ENCODE measurements at places on chromosomes 5 and 9.

DNA sequence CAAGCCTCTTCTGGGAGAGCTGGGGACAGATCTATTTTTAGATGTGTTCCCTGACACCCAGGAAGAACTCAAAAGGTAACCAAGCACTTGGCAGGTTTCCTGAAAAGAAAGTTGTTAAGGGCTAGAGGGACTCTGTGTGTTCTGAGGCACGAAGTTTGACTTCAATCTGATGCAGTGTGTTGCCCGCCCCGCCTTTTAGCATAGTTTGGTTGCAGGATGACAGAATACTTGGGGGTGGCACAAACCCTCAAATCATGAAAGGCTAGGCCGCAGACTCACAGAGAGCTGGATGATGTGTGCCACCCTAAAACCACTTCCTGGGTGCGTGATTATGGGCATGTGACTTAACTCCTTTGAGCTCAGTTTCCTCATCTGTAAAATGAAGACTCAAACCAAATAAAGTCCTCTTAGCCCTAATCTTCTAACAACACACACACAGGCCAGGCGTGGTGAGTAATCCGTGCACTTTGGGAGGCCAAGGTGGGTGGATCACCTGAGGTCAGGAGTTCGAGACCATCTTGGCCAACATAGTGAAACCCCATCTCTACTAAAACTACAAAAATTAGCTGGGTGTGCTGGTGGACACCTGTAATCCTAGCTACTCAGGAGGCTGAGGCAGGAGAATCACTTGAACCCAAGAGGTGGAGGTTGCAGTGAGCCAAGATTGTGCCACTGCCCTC lies 12.8 kb upstream of the NDFIP1 start:
- DNase-seq = no peak

- no peak for DNase-seq
Observed at GRCh38 chr5:176630681-176631222, 277 bp downstream of the EIF4E1B start.

- no peak for DNase-seq
Observed at GRCh38 chr5:11037080-11037479, 276.0 kb upstream of the DAP start.

DNA sequence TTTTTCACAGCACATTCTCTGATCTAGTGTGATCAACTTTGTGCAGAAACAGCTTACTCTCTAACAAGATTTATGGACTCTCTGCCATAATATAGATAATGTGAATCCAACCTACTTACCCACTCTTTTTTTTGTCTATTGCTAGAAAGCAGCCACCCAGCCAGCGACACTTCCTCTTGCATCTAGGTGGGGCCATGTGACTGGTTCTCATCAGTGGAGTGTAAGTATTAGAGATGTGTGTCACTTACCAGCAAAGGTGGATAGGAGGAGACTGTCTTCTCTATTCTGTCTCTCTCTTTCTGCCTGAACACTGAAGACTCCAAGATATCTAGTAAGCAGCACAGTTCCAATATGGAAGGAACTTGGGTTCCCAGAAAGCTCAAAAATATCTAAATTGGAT lies 174.8 kb downstream of the MCTP1 start:
- DNase-seq = no peak

- no peak for DNase-seq
Observed at GRCh38 chr9:135198144-135198543, 110.7 kb downstream of the OLFM1 start.

DNA sequence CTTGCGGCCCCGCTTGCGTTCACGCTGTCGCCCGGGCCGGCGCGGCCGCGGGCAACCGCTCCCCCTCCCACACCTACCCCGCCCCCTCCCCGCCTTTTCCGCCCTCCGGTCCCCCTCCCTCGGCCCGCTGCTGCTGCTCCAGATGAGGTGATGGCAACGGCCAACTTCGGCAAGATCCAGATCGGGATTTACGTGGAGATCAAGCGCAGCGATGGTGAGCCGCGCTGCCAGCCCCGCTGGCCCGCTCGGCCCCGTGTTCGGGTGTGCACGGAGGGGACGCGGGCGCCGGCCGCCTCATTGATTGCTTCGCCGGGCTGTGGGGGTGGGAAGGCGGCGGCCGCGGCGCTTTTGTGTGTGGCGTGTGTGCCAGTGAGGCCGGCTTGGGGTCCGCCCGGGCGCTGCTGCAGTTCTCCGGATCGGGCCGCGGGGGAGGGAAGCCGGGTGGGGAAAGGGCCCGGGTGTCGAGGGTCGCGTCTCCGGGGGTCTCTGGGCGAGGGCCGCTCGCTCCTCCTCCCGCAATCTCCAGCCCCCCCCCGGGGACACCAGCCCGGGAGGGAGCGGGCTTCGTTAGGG lies 403 bp downstream of the KIF2A start:
- DNase-seq = no peak

DNA sequence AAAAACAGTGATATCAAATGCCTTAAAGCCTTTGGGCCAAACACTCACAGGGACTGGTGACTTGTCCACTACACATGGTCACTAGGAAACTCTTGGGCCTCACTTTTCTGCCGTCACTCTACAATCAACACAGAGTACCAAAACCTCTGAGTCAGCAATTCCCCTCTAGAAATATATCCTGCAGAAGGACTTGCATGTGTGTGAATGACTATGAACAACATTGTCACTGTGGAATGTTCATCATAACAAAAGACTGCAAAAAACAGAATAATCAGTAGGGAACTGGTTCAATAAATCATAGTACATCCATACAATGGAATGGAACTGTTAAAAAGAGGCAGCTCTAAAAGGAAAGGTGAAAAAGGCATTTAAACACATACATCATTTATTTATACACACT lies 44.1 kb upstream of the SMU1 start:
- no peak for DNase-seq

DNA sequence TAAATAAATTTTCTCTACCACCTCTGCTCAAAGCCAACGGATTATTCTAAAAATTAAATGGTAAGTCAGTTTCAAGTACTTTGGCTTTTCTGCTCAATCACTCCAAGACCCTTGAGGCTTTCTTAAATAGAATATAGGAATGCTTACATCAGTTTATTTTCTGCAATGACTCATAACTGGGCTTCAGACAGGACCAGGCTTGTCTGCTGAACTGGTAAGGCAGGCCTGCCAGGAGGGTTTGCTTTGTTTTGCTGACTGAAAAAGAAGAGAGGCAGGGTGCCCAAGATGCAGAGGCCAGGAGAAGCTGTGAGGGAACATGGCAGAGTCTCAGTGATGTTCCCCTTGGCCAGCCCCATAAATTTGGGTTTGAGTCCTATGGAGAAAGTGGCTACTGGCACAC lies 60.3 kb upstream of the EPB41L4A start:
- peak; percentile 31 for DNase-seq

GRCh38 chr5:18732556-18733479 lies 1098.6 kb downstream of the TAF11L14 start:
- no peak for DNase-seq

DNA sequence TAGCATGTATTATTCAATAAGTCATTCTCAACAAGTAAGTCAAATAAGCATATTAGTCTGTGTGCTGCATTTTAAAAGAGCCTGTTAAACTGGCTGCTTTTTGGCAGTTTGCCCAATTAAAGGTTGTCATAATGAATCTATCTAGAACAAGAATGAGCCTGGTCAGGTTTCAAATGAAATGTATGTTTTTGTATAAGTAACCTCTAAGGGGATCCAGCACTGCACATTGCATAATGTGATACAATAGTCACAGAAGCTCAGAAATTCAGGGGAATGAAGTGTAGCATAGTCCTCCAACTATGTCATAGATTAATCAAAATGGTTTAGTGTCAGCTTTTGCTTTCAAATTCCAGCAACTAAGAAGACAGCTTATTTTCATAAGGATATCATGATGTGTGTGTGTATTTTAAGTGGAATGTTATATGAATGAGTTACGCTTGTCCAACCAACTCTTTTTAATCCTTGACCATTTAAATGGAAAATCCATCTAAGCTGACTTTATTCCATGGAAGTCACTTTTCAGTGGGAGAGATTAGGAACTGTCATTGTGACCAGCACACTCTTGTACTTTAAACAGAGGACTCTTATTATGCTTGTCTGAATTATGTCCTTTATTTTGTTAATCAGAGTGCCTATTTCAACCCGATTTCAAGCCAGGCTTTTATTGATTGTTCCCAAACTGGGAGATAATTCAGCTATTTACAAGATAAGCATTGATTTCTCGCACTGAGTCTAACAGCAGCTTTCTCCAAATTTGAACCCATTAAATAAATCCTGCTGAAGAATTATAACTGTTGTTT lies 283.9 kb upstream of the ADAMTSL1 start:
- DNase-seq = peak; percentile 31

DNA sequence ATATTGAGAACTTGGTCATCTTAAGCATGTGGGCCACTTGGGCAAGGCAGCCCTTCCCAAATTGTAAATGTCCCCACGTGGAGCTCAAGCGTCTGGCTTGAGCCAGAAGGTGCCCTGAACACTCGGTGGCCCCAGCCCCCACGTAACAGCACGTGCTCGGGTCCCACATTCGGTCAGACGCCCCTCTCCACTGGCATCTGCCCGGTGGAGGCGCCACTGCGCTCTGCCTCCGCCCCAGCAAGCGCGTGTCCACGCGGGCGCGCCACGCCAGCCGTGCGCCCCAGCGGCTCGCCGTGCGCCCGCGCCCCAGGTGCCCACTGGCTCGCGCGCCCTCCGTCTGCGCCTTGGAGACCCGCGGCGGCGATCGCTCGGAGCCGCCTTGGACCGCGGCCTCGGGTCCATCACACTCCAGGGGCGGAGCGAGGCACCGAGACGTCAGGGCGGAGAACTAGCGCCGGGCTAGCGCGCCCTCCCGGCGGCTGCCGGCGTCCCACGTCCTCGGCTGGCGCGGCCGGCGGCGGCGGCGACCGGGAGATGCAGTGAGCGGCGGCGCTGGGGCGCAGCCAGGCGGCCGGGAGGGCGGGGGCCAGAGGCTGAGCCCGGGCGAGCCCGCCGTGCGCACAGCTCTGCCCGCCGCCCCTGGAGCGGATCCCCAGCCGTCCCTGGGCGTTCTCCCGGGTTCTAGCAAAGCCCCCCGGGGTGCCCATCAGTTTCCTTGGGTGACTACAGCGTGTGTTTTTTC lies at the start of gene PALM2AKAP2:
PALM2AKAP2 (plus strand) TSS at position 488 of the 742 bp plus-strand sequence. CDS start 291 bp downstream, outside the sequence.
- peak; percentile 85 for DNase-seq

DNA sequence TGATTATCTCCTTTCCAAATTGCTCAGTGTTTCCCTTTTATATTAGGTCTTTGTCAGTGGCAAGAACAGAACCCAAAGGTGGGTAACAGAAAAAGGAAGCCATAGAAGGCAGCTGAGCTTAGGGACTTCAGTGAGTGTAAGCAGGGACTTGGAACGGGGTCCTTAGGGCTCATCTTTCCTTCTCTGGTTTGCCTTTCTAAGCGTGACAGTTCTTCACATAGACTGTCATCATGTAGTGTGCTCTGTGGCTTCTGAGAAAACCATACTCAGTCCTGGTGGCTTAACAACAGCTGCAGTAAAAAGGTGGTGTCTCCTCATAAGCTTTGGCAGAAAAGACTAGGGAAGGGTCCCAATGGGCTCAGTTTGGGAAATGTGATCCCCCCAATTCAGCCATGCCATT lies 108.8 kb downstream of the SLC12A2 start:
- no peak for DNase-seq

DNA sequence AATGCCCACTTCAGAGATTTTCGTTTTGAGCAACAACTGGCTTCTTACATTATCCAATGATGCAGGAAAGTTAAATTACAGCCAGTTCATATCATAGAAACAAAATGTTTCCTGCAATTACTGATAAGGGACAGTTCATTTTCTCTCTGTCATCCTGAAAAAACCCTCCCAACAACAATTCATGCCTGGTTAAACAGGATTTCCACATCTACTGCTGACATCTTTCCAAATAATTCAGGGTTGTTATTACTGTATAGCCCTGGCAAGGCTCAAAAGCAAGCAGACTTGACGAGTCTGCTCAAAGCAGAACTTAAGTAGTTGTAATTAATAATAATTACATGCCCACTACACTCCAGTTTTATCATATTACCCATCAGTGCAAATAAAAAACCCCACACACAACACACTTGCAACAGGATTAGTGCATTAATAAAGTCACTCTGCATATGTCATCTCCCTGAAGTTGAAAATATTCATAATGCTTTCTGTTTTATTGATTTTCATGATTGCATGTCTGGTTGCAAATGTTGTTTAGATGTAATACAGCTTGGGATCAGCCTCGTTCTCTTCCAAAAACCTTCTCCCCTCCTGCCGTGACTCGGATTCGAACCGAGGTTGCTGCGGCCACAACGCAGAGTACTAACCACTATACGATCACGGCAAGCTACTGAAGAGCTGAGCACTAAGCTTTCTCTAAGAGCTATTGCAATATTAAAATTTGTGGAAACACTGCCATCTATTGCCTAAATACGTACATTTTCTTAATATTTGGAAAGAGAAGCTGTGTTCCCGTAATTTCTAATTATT lies 119.6 kb upstream of the NFIB start:
- DNase-seq = peak; percentile 97

DNA sequence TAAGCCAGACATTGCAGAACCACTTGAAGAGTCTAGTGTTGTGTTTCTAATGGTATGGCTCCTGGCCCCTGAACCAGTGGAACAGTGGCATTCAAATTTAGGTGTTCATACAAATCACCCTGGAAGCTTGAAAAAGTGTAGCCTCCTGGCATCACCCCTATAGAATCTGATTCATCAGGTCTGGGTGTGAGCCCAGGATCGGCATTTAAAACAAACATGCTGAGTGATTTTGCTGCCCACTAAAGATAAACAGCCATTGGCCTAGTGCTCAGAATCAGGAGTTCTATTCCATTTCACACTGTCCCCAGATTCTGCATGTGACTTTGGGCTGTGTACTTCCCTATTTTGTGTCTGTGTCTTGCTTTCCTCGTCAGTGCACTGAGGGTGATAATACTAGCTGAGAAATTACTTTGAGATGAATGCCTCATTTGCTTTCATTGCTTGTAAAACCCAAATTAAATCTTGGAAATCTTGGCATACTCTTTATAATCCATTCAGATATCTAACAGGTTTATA lies 241.5 kb upstream of the CLINT1 start:
- DNase-seq = no peak

- DNase-seq = no peak
Observed at GRCh38 chr5:78543916-78544315, 104.7 kb downstream of the LHFPL2 start.

GRCh38 chr9:91163444-91163772 lies 198.3 kb downstream of the AUH start:
- no peak for DNase-seq

GRCh38 chr5:175466700-175467318 lies 11.6 kb upstream of the SFXN1 start:
- peak; percentile 73 for DNase-seq

DNA sequence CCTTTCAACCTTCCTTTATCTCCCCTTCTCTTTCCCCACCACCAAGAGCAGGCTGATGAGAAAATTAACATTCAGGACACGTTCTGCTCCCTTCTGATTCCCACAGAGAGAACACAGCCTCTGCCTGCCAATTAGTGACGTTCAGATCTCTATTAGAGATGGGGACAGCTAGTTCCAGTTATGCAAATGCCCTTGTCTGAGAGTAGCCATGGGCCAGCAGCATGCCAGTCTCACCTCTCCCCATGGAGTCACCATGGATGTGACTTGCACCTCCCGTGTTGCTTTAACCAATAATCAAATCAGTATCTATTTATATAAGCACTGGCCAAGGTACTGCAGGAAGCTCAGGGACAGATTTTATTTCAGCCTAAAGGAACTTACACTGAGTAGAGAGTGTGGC lies 61.3 kb downstream of the KCNIP1 start:
- no peak for DNase-seq

- DNase-seq = no peak
Observed at GRCh38 chr9:95081998-95082397, 235.5 kb downstream of the FANCC start.

- no peak for DNase-seq
Observed at GRCh38 chr9:105264380-105264779, 19.9 kb downstream of the SLC44A1 start.

- no peak for DNase-seq
Observed at GRCh38 chr9:35690294-35690613, 529 bp upstream of the TPM2 start.

All from lung (tissue), 17 donors.